Stimulated activated effector memory CD8-positive, alpha-beta T cell treated with anti-CD3 and anti-CD28 coated beads, Interleukin-12 subunit alpha, Interleukin-12 subunit beta, amount 100 ng/mL, for 72 hours (primary cell): ENCODE measurements at places on chromosomes 3 and 15.

DNA sequence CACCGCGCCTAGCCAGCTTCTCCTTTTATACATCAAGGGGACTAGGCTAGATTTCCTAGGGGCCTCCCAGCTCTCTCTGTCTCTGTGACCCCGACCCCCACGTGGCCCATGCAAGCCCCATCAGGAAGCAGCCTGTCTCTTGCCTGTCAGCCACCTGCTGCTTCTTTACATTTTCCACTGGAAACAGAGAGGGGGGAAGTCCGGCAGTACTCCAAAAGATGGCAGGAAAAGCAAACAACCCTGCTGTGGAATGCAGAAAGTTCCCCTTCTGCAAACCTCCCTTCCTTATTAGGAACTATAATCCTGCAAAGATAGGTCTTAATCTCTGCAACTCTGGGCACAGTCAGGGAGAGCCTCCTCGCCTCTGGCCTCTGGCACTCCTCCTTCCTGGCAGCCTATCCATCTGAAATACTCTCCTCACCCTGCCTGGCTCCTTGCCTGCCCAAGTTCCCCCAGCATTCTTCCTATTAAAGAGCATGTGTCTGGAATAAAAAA is 47.4 kb upstream of the HACD2 start:
- DNase-seq: no peak

DNA sequence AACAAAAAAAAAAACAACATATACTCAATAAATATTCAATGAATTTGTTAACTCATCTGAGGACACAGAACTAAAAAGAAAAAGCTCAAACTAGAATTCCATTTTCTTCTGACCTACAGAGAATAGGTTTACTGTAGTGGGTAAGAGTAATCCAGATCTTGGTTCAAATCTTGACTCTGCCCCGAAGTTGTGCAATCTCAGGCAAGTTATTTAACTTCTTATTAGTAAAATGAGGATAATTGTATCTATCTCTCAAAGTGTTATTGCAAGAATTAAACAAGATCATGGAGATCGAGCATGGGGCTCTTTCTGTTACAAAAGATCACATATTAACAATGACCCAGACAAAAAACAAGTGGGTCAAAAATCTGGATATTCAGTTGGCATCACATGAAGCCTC is 41.1 kb upstream of the OXTR start:
- no peak for DNase-seq

GRCh38 chr15:81317642-81318017 is 6.3 kb downstream of the STARD5 start:
- no peak for DNase-seq

DNA sequence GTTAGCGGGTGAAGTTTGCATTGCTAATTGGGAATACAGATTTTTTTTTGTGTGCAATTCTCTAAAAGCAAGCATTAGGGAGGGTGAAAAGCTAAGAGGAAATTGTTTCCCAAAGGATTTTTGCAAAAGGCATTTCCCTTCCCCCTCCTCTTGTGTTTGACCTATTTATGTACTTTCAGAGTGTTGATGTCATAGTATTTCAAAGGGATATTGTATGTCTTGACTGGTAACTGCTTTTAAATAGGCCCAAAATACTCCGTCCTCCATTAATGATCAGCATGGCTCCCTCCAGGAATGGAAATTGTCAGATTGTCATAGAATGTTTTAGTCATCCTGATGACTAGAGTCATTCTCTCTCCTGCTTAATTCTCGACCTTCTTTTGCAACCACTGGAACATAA is 32.4 kb downstream of the TRIM71 start:
- DNase-seq: no peak

GRCh38 chr3:35921718-35922117 is 282.4 kb downstream of the ARPP21 start:
- no peak for DNase-seq

DNA sequence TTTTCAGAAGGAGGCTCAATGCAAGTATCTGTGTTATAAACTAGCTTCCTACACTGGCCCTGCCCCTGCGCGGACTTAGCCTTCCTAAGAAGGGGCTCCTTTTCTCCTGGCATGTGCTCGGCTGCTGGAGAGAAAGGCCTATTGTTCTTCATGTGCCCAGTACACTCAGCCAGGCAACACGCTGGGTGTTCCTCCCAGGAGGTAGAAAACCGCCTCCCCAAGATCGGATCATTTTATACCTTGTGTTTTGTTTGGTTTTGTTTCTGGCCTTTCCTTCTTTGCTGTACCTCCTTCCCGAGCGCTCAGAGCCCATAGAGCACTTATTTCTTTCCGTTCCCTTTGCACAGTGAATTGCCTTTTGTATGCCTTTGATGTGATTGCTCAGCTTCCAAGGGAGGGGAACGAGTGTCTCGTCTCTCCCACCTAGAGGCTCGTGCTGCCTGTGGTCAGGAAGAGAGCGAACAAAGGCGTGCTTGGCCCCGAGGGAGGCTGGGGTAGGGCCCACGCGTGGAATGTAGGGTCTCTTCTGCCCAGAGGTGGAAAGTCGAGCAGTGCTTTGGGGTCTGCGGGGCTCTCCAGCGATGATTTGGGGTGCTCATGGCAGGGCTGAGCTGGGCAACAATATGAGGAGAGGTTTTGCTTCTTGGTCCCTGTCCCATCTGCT is 30.0 kb downstream of the CCNL1 start:
- DNase-seq: peak; percentile 65

DNA sequence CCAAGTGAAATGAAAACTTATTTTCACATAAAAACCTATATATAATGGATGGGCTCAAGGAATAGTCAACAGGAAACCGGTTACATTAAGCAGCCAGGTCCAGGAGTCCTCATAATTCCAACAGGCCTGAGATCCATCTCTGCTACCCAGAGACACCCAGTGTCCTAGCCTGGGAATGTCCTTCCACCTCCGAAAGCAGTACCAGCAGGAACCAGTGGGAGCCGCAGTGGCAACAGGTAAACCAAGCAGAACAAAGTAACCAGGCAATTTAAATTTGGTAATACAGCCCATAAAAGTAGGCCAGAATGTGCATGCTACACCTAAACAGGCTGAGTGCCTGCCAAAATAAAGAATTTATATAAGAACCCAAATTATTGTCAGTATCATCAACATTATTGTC is 195.6 kb downstream of the ZBBX start:
- no peak for DNase-seq

DNA sequence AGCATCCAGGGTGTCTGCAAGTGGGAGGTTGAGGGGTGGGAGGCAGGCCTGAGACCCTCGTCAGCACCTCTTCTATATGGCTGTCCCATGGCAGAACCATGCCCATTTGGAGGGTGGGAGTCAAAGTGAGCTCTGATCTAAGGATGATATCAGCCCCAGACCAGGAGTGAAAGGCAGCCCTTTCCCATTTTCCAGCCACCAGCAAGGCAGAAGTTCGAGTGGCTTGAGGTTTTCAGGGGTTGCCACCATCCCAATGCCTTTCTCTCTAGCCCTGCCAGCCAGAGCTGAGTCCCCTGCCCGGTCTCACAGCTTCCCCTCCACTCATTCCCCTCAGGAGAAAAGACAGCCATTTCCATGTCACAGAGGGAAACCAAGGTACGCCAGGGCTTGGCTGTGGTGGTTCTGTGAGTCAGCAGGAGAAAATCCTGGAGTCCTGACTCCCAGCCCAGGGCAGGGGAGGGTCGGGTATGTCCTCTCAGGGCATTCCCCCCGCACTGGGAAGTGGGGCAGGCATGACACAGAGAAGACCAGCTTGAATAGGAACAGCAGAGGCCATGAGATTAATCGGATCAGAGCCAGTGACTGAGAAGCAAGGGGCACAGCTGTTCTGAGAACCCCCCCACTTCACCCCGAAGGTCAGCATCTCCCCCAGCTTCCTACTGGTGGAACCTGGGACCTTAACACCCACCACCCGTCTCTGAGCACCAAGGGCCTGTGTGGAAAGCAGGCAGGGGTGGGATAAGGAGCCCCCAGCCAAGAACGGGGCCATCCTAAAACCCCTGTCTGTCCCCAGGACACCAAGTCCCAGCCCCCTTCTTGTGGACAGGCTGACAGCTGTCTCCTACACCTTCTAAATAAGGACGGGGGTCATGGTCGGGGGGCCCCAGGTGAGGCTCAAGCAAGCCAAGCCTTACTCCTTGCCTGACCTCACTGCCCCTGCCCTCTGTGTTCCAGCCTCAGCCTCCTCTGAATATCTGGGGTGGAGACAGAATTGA is 965 bp upstream of the SLC38A3 start:
- DNase-seq: no peak

GRCh38 chr3:87924485-87924884 is 134.3 kb downstream of the CGGBP1 start:
- no peak for DNase-seq

DNA sequence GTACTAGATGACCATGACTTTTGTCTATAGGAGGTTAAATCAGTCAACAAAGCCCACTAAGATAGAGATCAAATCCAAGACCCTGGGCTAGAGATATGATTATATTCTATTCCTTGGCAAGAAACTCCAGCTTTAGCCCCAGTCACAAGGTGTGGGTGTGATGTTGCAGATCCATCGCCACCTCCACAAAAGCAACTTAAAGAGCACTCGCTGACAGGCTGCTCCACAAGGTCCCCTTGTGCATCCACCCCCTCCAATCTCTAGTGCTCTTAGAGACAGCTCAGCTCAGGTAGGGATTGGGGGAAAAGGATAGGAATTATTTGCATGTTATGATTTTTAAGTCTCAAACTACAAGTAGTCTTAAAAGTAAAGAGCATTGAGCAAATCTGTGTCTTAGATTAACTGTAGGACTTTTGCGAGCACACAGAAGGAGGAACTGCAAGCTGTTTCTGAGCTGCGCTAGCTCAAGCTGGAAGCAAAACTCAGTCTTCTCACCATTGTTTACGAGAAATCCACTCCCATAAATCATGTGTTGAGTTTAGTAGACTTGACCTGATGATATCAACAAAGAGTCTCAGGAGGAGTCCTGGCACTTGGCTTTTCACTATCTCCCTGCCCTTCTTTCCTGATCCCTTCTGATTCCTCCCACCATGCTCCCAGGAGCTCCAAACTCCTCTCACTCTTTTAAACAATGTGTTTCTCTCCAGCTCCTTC is 177.6 kb downstream of the STAC start:
- no peak for DNase-seq

GRCh38 chr3:16203671-16204629 is 29.5 kb downstream of the GALNT15 start:
- DNase-seq: no peak

DNA sequence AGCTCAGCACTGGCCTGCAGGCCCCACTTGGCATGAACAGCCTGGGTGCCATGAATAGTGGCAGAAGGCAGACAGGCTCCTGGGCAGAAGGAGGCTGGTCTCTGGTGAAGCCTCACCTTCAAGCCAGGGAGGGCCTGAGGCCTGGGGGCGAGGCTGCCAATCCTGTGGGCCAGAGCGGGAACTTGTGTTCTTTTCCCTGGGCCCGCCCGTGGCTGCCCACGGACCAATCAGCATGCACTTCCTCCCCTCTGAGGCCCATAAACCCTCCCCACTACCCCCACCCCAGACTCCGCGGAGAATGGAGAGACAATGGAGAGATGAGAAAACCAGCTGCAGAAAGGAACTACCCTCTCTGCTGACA is 283.8 kb upstream of the ROBO1 start:
- DNase-seq: no peak

- DNase-seq: no peak
These were observed 22.0 kb downstream of the PRR23E start for GRCh38 chr3:127214975-127215374.

DNA sequence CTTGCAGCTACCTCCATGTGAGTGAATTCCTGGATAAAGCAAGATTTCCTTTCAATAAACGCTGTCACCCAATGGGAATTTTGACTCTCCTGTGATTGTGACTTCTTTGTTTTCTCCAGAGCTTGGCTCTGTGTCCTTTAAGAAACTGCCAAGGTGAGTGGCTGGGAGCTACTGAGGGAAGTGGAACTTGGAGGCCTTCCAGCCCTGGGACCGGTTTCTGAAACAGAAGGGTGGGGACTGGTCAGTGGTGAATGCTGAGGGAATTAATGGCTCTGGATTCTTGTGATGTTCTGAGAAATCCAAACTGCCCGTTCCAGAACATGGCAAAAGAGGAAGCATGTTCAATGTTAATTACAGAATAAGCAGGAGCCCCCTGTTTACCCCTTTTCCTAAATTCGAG is 41.1 kb upstream of the MYZAP start:
- no peak for DNase-seq

- DNase-seq: no peak
These were observed 132.0 kb upstream of the NSMCE3 start for GRCh38 chr15:29401644-29402043.

DNA sequence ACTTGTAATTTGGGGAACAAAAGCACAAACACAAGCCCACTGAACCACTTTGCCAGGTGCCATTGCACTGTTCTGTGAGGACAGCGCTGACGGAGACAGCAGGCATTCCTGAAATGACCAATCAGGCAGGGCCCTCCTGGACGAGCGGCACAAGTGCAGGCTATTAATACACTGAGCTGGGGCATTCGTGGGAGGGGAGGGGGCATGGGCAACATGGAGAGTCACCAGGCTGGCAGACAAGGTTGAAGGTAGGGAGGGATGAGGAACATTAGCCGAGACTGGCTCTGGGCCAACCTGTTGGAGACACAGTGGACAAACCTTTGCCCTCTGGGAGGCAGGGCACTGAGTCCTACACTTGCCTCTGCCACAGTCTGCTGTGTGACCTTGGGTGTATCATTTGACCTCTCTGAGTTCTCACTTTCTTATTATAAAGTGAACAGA is 45.6 kb downstream of the NOX5 start:
- DNase-seq: no peak

GRCh38 chr3:61562721-61563312 is 1.4 kb downstream of the PTPRG start:
- no peak for DNase-seq

DNA sequence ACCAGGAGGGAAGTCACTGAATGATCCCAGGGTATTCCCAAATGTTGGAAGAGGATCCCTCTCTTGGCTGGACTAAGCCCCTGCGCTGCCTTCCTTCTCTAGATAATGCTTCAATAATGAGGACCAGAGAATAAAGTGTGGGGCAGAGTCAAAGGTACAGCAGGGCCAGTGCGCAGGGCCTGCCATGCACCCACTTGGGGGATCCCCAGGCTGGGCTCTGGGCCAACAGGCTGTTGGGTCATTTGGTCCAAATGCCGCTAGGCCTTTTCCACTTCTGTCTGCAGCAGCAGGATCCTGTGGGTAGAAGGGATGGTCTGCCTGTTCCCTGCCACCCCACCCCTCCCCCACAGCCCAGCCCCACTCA is 5.7 kb upstream of the CLK3 start:
- no peak for DNase-seq

DNA sequence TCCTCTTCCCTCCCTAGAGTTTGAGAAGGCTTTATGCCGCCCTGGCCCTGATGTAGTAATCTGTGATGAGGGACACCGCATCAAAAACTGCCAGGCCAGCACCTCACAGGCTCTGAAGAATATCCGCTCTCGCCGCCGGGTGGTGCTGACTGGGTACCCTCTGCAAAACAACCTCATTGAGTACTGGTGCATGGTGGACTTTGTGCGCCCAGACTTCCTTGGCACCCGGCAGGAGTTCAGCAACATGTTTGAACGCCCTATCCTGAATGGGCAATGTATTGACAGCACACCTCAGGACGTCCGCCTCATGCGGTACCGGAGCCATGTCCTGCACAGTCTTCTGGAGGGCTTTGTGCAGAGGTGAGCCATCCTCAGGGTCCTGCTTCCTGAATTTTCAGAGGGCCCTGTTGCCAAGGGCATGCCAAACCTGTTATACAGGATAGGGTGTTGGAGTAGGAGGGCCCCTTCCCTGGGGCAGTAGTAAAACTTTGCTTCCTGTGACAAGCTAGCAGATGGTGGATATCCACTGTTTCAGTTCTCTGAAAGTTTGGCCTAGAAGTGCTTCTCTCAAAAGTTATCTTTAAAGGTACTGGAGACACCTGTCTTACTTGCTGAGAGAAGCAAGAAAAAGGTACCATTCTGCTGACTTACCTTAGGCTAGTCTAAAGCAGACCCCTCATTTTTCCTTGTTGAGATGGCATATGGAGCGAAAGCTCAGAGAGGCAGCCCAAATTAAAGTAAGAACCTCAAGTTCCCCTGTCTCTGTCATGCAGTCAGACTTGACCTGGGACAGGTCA is 33.7 kb upstream of the TEX264 start:
- DNase-seq: no peak
